ENCODE measurements at places on chromosomes 3 and 15.

GRCh38 chr3:47909607-47910006 lies 106.6 kb downstream of the MAP4 start:
- ATAC-seq: no peak

DNA sequence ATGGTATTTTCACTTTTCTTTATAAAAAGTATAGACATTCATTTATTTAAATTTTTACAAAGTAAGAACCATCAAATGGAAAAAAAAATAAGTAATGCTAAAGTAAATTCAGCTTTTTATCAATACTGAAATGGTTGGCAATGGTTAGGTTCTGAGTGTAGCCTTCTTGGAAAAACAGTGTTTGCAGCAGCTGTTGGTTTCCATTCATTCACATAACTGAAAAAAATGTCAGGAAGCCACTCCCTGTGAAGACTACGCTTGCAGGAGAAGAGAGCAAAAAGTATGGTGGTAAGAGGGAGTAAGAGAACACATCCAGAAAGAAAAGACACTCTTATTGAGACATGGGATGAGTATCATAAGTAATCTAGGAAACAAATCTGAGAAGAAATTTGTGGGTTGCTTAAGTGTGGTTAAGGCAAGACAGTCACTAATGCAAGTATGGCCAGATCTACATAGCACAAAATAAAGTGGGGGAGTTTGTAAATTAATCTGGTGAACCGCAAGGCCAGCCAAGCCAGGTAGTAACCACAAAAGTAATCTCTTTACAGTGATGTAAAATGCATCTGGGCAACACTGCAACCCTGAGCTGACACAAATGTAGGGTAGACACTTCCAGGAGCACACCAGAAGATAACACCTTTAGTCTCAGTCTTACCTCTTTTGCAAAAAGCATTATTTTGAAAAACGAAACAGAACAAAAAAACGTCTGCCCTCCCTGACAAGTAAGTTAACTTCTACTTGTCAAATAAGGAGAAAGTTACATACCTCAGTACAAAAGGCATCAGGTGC lies 133.7 kb downstream of the IGSF11 start:
- no peak for ATAC-seq

GRCh38 chr3:169195672-169196071 lies 467.8 kb downstream of the MECOM start:
- no peak for ATAC-seq

DNA sequence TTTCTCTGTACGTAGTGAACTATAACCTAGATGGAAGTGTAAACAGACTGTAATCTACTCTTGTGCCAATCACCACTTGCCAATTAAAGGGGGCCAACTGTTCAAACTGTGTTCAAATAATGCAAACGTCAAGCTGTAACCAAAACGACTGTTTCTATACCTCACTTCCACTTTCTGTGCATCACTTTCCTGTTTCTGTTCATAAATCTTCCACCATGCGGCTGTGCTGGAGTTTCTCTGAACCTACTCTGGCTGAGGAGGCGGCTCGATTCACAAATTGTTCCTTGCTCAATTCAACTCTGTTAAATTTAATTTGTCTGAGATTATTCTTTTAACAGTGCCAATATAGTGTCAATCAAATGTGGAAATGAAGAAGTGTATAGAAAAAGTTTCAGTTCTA lies 206.7 kb upstream of the TBC1D5 start:
- no peak for ATAC-seq

DNA sequence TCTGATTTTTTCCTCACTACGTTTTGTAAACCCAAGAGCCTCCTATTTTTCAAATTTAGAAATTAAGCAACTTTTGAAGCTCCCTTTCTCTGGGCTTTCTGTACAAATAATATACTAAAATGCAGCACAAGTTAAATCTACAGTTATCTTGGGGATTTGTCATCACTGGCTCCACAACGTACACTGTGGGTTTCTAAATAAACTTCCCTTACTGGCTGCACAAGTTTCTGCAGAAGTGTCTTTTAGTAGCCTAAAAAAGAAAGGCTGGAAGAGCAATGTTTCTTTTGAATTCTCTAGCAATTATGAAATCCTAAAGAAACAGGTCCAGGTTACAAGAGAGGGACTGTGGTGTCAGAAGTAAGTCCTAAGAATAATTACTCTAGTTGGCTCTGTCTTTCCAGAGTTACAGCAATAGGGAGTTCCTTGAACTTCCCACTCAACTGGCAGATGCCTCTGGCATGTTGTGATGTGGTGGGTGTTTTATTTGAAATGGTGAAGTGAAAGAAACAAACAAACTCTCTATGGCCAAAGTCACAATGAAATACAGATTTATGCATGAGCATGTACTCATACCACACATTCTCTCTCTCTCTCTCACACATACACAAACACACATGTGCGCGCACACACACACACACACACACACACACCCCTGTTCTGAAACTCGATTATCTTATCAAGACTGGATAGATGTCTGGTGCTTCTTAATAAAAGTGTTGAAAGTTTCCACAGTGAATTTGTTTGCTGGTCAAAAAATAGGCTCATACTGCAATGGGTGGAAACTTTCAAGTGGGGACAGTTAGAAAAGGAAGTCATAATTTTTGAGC lies 198.2 kb downstream of the SSR3 start:
- ATAC-seq: no peak

GRCh38 chr3:36060950-36061349 lies 319.4 kb upstream of the STAC start:
- no peak for ATAC-seq

GRCh38 chr3:159787794-159788205 lies 200.8 kb upstream of the IL12A start:
- ATAC-seq: no peak

- ATAC-seq: no peak
These were observed 63.2 kb upstream of the HRH1 start for GRCh38 chr3:11091088-11091590.

GRCh38 chr3:173644086-173645082 lies 246.8 kb downstream of the NLGN1 start:
- ATAC-seq: no peak

DNA sequence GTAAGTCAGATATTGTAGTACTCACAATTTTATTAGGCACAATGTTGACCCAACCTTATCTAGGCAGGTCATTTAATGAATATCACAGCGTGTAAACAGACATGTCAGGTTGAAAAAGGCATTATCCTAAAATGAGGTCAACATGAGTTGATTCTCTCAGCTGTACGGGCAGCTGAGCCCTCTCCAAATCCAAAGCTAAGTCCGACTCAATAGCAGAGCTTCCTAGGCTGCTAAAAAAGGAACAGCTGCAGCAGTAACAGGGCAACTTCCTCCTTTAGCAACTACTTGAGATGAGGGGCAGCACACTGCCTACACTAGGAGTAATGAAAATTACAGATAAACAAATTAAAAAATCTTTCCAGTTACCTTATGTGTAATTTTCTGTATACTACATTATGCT lies 189.2 kb downstream of the CADM2 start:
- ATAC-seq: no peak

GRCh38 chr15:65374821-65375401 lies 2.9 kb downstream of the IGDCC3 start:
- ATAC-seq: no peak

- ATAC-seq: no peak
These were observed 422.2 kb downstream of the ZNF385D start for GRCh38 chr3:21328711-21329390.

DNA sequence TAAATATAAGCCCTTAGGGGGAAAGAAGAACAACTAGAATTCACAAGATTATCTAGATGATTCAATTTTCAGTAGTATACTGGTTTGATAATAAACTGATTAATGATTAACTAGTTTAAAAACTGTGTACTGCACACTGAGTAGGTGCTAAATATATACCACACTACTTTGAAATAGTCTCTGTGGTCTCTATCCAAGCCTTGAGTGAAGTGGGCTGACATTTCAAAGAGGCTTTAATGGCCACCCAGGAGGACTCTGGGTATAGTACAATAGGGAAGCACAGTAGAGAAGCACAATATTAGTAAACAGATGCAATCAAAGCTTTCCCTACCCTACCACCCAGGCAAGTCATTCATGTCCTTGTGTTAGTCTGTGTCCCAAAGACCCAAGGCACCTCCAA lies 46.7 kb downstream of the FILIP1L start:
- no peak for ATAC-seq

DNA sequence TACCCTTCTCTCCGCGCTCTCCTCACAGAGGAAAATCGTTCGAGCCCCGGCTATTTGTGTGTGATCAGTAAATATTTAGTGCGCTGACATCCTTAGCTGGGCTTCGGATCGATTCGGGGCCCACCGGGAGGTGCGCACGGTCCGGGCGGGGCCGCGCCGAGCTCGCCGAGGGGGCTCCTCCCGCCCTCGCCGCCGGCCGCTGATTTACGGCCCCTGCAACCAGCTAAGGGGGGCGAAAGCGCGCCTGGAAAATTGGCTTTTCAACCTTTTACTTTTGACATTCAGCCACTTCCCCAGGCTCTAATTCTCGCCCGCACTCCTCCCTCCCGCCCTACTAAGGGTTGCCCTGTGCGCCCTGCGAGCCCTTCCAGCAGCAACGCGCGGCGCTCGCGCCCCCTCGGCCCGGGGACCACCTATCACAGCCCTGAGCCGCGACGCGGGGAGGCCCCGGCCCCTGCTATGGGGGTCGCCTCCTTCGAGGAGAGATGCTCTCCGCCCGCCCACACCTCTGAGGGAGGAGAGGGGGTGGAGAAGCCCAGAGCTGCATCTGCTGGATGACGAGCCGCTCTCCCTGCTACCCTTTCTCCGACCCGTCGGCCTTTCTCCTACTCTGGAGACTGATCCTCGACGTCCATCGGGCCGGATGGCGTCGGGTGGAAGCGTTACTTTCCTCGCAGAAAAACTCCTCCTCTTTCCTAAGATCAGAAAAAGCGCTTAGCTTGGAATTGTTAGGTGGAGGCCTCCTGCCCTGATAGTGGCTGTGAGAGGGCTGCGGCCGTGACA lies 7.8 kb upstream of the NR2F2 start:
- no peak for ATAC-seq

DNA sequence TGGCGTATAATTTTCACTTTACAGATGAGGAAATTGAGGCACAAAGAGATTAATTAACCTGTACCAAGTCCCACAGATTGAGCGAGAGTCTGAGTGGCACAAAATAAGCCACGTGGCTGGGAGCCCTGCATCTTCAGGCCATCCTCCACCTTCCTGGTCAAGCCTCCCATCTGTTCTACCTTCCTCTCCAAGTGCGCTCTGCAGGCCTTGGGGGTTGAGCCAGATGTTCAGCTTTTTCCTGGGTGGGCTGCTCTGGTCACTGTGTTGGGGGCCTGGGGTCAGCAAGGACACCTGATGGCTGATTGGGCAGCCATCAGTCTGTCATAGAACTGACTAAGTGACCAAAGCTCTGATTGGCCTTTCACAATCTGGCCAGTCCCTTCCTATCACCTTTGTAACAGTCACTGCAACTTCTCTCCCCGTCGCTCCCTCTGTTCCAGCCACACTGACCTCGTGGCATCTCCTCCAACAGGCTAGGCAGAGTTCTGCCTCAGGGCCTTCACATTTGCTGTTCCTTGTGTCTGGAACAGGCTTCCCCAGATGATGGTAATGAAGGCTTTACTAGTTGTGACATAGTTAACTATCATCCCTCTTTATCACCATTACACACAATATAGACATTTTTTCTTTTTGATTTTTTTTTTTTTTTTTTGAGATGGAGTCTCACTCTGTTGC lies 46.8 kb downstream of the SCN5A start:
- ATAC-seq: no peak

DNA sequence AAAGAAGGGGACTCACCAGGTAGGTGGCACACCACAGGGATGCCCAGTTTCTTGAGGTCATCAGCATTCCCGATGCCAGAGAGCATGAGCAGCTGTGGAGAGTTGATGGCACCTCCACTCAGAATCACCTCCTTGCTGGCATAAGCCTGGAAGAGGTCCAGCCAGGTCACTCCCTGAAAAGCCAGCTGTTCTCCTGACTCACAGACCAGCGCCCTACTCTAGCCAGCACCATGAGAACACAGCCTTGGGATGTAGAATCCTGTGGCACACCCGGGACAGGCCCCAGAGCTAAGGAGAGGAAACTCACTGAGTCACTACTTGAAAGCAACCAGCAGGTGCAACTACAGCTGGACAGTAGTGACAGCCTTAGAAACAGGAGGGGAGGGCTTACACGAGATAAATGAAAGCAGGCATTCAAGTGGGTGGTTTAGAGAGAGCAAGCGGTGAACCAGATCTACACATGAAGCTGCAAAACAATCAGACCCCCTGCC lies 24.5 kb downstream of the CHDH start:
- ATAC-seq: no peak

DNA sequence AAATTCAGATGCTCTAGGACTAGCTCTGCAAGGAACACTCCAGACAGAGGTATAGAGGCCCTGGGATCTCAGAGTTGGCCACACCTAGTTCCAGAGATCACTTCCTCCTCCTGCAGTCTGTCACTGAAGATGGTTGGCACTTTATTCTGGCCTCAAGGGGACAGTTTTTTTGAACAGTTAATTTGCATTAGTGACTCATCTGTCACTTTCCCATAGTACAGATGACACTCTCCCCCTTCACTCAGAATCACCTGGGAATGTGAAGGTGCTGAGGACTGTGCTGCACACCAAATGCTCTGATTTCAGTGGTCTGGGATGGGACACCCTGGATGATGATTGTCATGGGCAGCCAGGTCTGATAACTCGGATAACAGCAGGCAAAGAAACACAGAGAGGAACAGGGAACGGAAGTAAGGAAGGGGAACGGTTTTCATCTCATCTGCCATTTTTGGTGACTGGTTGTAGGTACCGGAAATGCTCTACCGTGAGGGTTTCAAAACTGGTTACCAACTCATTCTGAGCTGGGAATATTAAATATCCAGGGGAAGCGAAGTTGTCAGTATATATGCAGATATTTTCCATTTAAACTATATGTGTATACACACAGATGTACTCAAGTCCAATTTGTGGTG lies 232.5 kb upstream of the ST8SIA2 start:
- ATAC-seq: peak; percentile 42

DNA sequence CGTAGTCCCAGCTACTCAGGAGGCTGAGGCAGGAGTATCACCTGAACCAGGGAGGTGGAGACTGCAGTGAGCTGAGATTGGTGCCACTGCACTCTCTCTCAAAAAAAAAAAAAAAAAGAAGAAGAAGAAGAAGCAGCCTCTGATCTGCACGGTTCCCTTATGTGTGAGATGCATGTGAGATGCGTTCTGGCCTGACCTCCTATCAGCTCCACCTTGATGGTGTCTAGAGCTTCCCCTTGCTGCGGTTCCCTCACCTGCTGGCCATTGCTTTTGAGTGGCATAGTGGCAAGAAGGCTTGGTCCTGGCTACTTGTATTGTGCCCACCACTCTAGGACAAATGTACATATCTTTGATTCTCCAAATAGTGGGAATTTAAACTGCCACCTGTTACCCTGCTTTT lies 49.4 kb upstream of the CFAP161 start:
- ATAC-seq: no peak

DNA sequence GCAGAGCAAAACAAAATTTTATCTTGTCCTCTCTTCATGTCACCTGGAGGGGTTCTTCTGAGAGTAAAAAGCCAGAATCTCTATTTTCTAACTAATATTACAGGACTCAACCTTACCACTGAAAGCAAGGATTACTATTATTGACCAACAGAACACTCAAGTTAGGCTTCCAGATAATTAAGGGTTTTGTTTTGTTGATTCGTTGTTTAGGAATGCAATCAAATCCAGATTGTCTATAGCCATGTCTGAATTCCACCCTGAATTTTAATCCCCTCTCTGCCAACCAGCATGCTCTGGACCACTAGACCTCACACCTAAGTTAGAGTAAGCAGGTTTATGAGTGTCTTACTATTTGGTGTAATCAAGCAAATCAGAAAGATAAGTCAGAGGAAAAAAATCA lies 90.7 kb downstream of the PEAK1 start:
- no peak for ATAC-seq

- ATAC-seq: no peak
These were observed 216.6 kb upstream of the PRICKLE2 start for GRCh38 chr3:64441861-64442260.

All from activated CD4-positive, CD25-positive, alpha-beta regulatory T cell treated with anti-CD3 and anti-CD28 coated beads, Interleukin-2, amount 50 U/mL, for 24 hours (primary cell).